ENCODE measurements at places on chromosomes 4 and X.

DNA sequence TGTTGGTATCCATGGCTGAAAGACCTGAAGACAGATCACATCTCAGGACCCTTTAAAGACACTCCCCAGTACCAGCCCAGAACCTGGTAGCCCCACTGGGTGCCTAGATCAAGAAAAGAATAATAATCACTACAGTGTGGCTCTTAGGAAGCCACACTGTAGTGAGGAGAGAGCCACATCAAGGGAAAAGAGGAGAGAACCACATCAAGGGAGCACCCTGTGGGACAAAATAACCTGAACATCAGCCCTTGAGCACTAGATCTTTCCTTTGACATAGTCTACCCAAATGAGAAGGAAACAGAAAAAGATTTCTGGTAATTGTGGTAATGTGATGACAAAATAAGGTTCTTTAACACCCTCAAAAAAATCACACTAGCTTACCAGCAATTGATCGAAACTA is 15.3 kb downstream of the RTL3 start:
- no peak for DNase-seq

DNA sequence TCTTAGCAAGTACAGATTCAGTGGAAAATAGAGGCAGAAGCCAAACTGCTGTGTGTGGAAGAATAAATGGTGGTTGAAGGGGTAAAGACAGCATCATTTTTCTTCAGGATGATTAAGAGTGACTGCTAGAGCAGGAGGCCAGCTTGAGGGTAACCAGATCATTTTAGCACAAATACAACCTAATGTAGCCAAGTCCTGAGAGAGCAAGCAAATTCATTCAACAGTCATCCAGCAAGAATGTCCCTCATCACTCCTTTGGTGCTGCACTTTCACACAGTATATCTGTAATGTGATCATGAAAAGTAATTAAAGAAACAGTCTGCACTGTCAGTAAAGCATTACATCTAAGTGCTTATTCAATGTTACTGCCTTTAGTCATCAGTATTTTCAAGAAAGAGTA is 44.8 kb downstream of the NPFFR2 start:
- no peak for DNase-seq

GRCh38 chr4:87659247-87659931 is 9.3 kb downstream of the DMP1 start:
- no peak for DNase-seq

DNA sequence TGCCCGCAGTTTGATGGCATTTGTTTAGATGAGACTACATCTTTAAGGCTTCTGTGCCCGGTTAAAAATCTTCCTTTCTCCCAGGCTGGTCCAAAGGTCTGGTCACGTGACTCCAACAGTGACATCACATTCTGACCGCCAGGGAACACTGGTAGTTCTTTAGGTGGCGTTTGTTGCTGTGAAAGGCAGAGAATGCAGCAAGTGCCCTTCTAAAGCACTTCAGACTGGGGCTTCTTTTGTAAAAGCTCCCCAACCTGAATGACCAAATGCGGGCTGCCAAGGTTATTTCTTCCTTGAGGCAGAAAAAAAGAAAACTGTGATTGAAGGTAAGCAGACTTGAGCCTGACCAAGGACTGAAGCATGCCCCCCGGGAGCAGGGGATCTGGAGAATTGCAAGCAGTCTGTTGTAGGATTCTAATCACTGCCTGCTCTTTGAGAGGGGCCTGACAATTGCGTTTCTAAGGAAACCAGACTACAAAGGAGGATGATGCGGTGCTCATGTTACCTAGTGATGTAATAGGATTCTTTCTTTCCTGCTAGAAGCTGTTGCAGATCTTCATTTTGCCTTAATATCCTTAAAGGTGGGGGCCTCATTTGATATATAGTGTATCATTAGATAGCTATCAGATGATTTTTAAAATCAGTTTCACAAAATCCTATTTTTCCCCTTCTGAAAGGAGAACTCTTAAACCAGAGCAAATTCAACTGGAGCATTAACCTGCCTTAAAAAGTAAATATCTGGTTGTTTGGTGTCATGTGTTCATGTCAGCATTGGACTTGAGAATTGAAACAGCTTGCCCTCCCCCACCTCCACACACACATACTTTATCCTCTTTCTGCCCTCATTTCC is 133.1 kb downstream of the AKAP4 start:
- DNase-seq: no peak

GRCh38 chr4:71607780-71608677 is 175.8 kb downstream of the GC start:
- DNase-seq: no peak

DNA sequence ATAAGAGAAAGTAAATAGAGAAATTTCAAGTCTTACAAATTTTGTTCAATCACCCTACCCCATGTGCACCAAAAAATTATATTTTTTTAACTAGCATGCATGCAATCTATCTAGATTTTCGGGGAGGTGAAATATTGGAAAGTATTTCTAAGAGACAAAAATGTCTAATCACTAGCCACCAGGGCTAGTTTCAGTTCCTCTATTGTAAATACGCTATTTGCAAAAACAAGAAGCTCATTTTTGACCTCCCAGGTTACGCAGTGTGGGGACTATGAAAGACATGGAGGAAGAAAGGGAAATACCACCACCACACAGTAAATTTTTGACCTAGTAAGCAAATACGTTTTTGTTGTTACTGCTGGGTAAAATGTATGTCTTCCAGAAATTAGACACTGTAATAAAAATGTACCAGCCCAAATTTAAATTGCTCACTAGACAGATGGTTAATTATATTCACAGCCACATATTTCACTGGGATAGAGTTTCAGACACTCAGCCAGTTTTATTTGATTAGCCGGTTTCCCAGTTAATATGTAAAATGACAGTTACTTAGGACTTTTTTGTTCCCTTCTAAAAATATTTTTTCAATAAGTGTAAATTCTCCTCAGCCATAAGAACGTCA is 2.2 kb downstream of the NEXMIF start:
- DNase-seq: no peak

GRCh38 chrX:136176399-136176825 is 29.1 kb downstream of the FHL1 start:
- peak; percentile 1 for DNase-seq

DNA sequence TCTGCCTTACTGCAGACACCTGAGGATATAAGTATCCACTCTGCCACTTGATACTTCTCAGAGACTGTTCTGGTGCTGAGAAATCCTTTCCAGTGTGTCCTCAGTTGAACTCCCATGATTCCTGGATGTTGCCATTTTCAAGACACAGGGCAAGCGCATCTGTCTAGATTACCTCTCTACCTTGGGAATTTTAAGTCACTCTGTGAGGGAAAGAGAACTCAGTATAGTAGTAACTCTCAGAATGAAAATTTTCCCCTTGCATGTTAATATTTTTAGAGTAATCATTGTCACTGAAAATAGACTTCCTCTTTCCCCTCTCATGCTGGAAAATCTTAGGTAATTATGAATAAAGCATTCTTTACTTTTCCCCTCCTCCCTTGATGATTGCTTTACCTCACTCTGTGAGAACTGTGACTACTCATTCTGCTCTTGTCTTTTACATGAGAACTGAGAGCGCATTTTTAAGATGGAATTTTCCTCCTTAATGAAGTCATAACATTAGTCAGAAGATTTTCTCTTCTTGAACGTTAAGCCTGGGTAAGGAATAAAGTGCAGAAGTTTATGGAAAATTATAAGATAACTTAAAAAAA is 45.0 kb downstream of the TET2 start:
- no peak for DNase-seq

- no peak for DNase-seq
Observed at GRCh38 chr4:152655272-152656129, 24.3 kb downstream of the TMEM154 start.

- DNase-seq: no peak
Observed at GRCh38 chr4:154731756-154732155, 12.0 kb upstream of the LRAT start.

DNA sequence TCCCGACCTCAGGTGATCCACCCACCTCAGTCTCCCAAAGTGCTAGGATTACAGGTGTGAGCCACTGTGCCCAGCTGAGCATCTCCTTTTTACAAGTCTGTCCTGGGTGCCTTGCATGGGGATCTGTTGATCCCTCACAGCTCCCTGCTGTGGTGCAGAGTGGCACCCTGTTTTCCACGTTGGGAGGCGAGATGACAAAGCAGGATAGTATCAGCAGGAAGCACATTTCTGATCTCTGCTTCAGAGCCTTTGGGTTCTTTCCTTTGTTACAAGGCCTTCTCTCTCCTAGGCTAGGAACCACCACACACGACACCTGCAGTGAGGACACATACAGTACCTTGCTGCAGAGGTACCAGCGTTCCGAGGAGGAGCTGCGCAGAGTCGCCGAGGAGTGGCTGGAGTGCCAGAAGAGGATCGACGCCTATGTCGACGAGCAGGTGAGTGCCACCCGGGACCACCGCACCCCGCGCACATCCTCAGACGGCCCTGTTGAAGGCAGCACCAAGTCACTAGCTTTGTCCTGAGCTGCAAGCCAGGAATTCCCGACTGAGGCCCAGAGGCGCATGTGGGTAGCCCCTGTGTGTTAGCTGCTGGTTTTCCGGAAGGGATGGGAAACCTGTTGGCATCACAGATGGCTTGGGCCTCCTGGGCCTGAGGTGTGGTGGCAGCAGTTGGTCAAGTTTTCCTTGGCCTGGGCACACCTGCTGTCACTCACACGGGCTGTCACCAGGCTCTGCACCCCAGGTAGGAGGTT is 109.6 kb downstream of the TNIP2 start:
- no peak for DNase-seq

GRCh38 chrX:86981326-86981879 is 536.2 kb upstream of the KLHL4 start:
- DNase-seq: no peak

DNA sequence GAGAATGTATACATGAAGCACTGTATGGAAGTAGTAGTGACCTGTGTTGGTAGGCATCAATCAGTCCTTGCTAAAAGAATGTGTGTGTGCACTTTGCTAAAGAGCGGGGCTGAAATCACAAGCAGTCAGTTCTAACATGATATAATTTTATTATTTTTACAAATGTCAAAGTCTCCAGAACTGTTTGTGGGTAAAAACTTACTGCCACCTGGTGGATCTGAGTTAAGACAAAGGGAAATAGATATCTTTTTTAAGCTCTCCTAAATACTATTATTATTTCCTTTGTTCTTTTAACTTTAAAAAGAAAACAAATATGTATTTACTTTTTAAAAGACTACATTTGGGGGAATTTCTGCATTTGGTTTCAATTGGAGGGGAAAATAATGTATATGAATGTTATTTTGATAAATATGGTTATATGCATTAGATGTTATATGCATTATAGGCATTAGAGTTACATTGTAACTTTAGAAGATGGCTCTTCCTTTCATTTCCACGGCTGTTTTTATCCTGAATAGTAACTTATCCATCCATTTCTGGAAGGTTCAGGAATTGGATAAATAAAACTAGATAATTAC is 7.8 kb upstream of the CLOCK start:
- no peak for DNase-seq

GRCh38 chr4:139774759-139775487 is 109.3 kb downstream of the MGST2 start:
- no peak for DNase-seq

GRCh38 chrX:42533761-42534160 is 244.2 kb downstream of the PPP1R2C start:
- DNase-seq: no peak

- no peak for DNase-seq
Observed at GRCh38 chrX:48702716-48703115, 6.2 kb downstream of the SUV39H1 start.

- no peak for DNase-seq
Observed at GRCh38 chr4:53676402-53676871, 85.2 kb upstream of the LNX1 start.

- no peak for DNase-seq
Observed at GRCh38 chr4:8352368-8353157, 83.0 kb downstream of the HTRA3 start.

GRCh38 chr4:185886832-185887524 is 75.0 kb upstream of the SORBS2 start:
- no peak for DNase-seq

- no peak for DNase-seq
Observed at GRCh38 chrX:288561-288991, 7.4 kb downstream of the PLCXD1 start.

DNA sequence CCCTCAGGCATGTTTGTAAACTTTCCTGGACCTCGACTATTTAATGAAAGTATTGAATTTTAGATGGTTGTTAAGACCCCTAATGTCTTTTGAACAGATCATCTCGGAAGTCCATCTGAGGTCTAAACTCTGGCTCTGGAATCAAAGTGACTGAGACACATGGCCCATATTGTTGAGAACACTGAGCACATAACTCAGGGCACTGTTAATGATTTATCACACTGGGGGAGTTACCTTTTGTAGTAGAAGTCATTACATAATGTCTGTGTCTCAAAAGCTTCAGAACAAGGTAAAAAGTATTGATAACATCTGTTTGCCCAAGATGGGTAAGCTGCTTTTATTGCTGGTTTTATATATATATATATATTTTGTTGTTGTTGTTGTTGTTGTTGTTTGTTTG is 103.4 kb upstream of the HS3ST1 start:
- DNase-seq: no peak

- DNase-seq: no peak
Observed at GRCh38 chrX:3262901-3263300, 83.6 kb downstream of the MXRA5 start.

DNA sequence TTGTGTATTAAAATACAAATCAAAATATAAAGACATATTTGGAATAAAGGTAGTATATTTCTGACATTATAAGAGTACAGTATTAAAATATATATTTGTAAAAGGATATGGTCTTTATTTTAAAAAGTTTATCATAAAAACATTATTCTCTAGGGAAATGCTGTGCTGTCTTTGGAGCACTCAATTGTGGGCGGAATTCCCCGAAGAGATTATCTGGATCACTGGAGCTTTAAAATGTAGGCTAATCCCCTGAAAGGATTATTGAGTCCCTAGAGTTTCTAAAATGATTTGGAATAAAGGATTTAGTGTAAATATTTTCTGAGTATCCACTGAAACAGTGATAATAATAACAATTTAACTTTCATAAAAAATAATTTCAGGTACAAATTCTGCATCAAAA is 1239.4 kb downstream of the TECRL start:
- no peak for DNase-seq

GRCh38 chrX:122850326-122850725 is 333.8 kb upstream of the GRIA3 start:
- no peak for DNase-seq

- no peak for DNase-seq
Observed at GRCh38 chr4:10007793-10008608, 13.3 kb downstream of the SLC2A9 start.

DNA sequence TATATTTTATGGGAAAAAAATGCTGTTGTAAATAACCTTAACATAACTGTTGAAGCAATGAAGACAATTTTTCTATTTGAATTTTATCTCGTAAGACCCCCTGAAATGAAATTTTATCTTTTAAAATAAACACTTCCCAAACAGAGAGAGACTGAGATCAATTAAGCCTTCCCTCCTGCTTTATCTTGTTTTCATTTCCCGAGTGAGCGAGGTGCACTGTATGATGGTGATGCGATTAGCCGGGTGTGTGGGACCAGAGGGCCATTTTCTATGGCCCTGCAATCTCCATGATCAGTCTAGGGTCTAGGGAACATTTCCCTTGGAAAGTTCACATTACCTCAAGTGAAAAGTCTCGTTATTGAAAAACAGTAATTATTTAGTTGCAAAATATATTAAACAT is 134.1 kb upstream of the MID1 start:
- no peak for DNase-seq

- DNase-seq: no peak
Observed at GRCh38 chrX:24899391-24899790, 116.4 kb downstream of the ARX start.

Data from GOT3 (cell line).